ENCODE measurements at places on chromosomes 2 and 18.

DNA sequence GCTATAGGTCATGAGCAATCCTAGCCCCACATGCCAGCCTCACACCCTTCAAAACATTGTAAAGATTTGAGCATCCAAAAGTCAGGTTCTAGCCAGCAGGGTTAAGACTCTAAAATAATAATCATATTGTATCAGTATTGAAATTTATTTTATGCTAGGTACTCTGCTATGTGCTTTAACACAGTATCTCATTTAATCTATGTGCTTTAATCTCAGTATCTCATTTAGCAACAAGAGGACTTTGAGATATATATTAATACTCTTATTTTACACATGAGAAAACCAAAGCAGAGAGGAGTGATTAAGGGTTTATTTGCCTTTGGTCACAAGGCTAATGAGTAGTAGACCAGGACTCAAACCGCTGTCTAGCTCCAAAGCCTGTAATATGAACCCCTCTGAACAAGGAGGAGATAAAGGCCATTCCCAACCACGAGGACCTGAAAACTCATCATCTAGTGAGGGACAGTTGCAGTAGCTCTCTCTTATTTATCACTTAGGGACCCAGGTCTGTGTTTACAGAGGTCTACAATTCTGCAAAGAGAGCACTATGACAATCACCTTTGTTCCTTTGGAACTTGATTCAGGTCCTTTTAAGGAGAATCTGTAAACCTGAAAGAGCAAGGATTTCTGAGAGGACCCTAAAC, 116.5 kb upstream of the SERTAD2 start:
- no peak for DNase-seq

DNA sequence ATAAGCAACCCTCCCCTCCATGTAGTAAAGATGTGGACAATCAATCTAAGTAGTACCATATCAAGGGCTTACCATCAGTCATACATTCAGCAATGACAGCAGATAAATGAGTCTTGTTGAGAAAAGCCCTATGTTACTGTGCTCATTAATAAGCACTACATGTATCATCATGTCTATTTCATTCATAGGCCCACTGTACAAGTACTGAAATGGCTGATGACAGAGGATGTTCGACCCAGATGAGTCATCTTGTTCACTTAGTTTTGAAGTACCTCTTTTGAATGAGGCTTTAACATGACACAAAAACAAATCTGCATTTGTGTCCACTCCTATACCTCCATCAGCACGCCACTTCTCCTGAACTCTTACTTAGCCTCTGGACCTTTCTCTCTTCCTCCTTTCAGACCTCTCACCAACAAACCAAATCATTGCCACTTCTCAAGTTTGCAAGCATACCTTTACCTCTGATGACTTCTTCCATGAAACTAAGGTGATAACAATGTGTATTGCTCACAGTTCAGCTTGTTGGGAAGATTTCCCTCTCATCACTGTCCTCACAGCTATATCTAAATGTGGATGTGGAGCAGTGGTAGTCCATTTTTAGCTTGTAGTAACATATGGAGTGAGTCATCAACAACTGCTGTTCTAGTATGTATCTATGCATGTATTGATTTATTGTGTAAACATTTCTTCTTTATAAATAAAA, 921.0 kb upstream of the SLC39A10 start:
- no peak for DNase-seq

GRCh38 chr2:78606895-78607294, 418.6 kb upstream of the REG3G start:
- DNase-seq = no peak

DNA sequence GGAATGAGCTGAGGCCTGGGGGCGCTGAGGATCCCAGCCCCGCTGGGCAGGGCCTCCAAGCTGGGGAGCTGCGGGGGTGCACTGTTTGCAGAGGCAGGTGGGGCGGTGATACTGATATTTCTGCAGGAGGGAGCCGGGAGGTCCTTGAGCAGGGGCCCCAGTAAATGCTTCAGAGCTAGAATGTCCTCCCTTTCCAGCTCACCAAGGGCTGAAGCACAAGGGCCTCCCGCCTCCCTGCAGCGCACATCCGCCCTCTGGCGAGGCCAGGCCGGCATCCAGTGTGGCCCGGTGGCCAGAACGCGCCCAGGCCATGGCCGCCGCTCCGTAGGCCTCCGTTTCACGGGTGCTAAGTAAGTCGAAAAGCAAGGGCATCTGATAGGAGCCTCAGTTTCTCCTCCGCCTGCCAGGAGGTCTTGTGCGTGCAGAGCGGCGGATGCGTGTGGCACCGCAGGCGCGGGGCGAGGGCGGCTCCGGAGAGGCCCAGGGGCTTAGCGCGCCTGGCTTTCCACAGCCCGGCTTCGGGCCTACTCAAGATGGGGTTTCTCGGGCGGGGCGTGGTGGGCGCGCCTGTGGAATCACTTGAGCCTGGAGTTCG, 29.5 kb upstream of the CHMP1B start:
- no peak for DNase-seq

GRCh38 chr2:17538022-17538843, 2.3 kb upstream of the VSNL1 start:
- DNase-seq = no peak

- no peak for DNase-seq
Observed at GRCh38 chr18:48376406-48376805, 32.8 kb downstream of the ZBTB7C start.

- no peak for DNase-seq
Observed at GRCh38 chr2:217077831-217078407, 218.1 kb upstream of the TNP1 start.

DNA sequence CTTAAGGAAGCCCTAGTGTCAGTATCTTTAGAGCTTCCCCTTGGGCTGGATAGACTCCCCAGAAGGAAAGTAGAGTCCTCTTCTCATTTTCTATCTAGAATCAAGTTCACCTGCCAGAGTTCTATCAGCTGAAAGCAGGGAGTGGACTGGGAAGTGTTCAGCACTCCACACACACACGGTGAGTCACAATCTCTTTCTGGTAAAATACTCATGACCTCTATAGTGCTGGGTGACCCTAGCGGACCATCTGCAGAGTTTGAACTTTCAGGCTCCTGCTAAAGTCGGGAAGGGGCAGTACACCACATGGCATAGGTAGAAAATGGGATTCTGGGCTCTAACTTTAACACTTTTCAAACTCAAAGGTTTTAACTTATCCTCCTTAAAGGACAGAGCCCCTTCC, 43.3 kb downstream of the SAP130 start:
- no peak for DNase-seq

- DNase-seq = no peak
Observed at GRCh38 chr18:49834258-49834657, 20.9 kb upstream of the ACAA2 start.

DNA sequence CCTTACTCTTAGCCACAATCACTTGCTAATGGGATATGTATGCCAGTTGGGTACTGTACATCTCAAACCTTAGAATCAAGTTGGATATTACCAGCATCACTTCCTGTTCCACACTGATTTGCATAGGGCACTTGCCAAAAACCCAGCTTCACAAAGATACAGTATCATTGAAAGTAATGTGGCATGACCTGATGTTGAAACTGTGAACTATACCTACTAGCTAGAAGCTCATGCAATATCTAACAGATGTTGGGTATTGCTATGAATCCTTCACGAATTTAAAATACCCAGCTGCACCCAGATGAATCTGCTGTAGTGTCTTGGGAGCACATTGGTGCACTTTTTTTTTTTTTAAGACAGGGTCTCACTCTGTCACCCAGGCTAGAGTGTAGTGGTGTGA, 6.5 kb upstream of the STAMBP start:
- DNase-seq = no peak

GRCh38 chr2:181886192-181886591, 5.3 kb upstream of the ITPRID2 start:
- no peak for DNase-seq

- DNase-seq = no peak
Observed at GRCh38 chr2:162435676-162436075, 91.7 kb downstream of the GCA start.

DNA sequence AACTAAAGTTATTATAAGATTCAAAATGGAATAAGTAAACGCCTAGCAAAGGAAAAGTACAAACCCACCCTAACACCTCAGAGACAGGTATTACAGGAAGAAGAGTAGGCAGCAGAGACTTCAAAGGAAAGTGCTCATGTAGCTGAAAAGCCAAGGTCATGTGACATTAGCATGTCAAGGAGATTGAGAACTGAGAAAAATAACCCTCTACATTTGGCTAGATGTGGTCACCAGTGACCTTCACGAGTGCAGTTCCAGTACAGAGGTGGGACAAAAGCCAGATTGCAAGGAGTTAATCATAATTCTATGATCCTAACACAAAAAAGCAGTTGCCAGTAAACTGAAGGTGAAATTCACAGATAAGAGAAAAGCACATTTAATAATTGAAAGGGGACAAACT, 252.7 kb downstream of the ZEB2 start:
- no peak for DNase-seq

GRCh38 chr2:98826856-98827255, 95.9 kb upstream of the MGAT4A start:
- no peak for DNase-seq

GRCh38 chr2:234334151-234334550, 162.7 kb downstream of the ARL4C start:
- DNase-seq = no peak

GRCh38 chr2:135021618-135022017, 25.6 kb downstream of the MAP3K19 start:
- no peak for DNase-seq

DNA sequence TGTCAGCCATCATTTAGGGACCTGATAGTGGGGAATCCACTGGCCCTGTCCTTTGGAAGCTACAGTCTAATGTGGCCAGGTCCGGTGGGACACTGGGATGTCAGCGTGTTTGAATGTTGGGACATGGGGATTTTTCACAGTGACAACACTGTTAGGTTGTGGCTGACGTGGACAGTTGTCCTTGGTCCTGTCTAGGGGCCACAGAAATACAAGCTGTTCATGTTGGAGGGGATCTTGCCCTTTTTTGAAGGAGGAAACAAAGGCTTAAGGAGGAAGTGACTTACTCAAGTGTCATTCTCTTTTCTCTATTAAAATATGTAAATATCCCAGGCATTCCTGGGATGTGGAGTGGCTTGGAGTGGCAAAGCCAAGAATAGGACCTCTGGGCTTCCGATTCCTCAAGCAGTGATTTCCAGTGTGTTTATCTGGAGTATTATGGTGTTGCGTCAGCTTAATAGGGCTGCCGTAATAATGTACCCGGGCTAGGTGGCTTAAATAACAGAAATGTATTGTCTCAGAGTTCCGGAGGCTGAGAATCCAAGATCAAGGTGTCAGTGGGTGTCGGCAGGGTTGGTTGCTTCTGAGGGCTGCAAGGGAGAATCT, 8.5 kb downstream of the ACOXL start:
- no peak for DNase-seq

GRCh38 chr2:367246-367645, 79.4 kb upstream of the ALKAL2 start:
- DNase-seq = no peak

DNA sequence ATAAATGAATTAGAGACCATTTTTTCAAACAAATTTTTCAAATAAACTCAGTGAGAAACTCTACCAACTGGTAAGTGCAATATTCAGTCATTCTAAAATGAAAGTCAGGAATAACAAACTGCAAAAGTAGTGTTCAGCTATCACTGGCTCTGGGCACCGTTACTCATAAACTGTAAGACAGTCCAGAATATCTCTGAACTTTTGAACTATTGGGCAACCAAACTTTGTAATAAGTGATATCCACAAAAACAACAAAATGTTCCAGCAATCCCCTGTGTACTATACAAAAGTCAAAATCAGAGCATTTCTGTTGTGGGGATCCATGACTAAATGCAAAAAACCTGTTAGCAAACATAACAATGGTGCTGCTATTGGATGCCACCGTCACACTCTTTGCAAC, 56.3 kb downstream of the SLC25A12 start:
- DNase-seq = no peak

GRCh38 chr18:79693561-79694205, 14.1 kb downstream of the CTDP1 start:
- DNase-seq = no peak

DNA sequence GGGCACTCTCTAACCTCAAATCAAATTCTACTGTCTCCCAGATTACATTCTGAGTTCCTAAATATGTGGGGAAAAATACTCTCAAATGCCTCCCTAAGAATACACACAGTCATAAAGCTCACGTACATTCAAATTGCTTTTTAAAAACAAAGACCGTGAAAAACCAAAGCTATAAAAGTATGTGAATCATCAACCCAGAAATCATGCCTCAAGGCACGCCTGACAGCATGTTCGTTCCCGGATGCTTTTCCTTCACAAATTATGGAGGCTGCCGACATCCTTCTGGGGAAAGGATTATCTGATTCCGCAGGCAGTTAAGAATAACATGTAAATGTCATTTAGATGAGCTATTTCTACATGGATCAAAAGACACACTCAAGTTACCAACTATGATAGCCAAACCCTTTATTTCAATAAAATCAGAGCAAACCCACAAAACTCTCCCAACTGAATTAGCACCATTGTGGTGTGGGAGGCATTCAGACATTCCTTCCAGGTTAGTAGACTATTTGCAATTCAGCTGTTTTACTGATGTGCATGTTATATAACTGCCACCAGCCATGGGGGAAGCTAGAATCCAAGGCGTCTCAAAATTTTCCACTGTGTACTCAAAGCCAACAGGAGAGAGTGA, 398.2 kb upstream of the TRIB2 start:
- no peak for DNase-seq

- DNase-seq = no peak
Observed at GRCh38 chr2:25912851-25913695, 34.8 kb upstream of the ASXL2 start.

DNA sequence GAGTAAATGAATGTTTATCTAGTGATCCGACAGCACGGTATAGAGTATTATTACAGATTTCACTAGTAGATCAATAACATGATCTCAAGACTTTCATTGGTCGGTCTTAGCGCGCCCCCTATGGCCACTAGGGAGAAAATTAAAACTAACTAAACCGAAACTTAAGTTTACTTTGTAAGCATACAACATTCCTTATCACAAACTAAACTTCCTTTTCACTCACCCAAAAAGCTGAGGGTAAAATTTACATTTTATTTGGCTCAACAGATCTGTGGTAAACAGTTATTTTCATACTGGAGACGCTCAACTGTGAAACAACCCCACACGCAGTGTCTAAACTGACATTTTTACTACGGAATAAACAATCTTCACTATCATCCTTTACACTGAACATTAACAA, 215.6 kb upstream of the MAP2 start:
- DNase-seq = no peak

DNA sequence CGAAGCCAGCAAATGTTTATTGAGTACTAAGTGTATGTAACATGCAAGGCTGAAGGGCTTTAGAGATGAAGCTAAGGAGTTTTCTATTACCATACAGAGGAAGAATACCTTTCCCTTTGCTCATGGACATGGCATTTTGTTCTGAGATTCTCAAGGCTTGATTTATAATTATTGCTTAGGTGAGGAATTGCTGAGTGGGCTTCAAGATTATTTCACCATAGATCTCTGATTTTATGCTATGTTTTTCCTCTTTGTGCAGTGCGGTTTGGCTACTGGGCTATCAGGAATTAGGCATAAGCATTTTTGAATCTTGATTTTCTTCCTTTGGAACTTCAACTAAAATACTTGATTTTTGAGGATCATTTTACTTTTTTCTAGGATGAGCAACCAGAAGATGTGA, 42.5 kb downstream of the VRK2 start:
- no peak for DNase-seq
